ENCODE measurements at places on chromosomes 4 and X. TPM values are rescaled to one million over a fixed set of nuclear protein-coding genes. Genes with fewer than 3 reads are reported as not detected.

The SCRG1 gene
- not detected for total RNA-seq

The SEC31A gene
- 80.3 TPM for total RNA-seq

GRCh38 chrX:18406531-18407266 is 18.7 kb upstream of the CDKL5 start:
- DNase-seq: no peak

DNA sequence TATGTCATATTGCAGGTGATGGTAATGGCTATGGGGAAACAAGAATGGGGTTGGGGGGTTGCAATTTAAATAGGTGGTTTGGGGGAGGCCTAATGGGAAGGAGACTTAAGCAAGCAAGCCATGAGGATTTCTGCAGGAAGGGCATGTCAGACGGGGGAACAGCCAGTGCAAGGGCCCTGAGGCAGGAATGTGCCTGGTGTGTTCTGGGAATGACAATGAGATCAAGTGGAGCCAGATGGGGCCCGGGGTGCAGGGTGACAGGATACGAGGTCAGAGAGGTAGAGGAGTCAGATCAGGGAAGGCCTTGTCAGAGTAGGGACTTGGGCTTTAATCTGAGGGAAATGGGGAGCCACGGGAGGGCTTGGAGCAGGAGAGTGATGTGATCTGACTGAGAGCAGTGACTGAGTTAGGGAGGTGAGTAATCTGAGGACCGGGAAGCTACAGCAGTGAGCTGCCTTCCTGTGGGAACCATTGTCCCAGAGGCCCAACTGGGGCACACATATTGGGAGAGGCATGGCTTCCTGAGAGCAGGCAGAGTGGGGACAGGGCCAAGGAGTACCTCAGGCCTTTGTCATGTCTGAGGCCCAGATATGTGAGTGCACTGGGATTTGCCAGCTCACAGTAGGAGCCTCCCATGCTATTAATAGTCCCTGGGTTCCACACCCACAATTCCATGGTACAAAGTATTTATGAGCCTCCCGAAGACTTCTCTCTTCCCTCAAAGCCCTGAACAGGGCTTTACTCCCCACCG is 139.8 kb downstream of the BCOR start:
- DNase-seq: no peak

Data from activated CD4-positive, alpha-beta T cell treated with anti-CD3 and anti-CD28 coated beads for 36 hours (primary cell).